NCI-H460 (cell line): ENCODE measurements at places on chromosomes 7 and 10.
A peak's percentile ranks its signal among the peaks of the same experiment; 100 is the strongest.

GRCh38 chr10:37975401-37975991 is 951 bp downstream of the ZNF25 start:
- DNase-seq, result no peak

DNA sequence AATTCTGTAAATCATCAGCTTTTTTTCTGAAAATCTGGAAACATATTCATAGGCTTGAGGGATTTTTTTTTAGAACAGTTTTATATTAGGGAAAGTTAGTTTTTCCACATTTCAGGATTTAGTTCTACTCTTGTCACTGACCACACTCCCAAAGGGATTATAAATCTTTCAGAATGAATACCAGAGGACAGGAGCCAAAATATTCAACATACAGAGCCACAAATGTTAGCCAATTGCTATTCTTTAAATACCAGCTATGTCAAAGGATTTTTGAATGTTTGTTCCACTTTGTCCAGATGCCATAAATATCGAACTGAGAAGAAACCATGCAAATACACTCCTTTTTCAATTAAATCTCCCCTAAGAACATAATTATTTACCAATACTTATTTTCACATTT is 50.7 kb downstream of the ODAD2 start:
- no peak for DNase-seq

DNA sequence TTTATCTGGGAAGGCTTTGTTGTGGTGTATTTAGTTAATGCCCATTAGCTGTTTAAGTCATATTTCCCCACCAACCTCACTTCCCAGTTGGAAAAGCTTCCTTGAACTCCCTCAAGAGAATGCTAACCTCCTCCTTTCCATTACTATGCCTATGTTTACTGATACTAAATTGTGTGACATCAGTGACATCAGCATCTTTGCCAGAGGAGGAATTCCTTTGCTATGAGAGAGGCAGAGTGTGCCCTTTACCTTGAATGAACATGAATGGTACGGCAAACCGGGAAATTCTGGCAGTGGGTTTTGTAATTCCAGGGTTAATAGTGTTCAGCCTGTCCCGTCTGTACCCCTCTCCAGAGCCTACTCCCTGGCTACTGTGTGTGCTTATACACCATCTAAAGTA is 22.1 kb upstream of the GLCCI1 start:
- DNase-seq, result no peak

DNA sequence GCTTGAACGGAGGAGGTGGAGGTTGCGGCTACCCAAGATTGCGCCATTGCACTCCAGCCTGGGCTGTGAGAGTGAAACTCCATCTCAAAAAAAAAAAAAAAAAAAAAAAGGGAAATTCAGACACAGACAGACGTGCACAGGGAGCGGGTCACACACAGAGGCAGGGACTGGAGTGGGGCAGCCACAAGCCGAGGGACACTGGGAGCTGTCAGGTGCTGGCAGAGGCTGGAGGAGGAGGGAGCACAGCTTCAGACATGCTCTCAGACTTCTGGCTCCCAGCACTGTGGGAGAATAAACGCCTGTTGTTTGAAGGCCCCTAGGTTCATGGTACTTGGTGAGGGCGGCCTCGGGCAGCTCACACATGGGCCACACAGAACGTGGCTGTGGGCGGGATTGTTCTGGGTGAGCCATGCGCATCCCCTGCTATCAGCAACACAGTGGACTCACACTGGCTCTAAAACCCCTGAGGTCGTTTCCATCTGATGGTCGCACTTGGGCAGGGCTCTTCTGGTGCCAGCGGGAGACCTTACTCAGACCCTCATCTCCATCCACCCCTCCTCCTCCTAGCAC is 375.9 kb downstream of the DNAJB6 start:
- DNase-seq, result no peak

GRCh38 chr7:142637240-142637639 is 112.0 kb upstream of the PRSS1 start:
- DNase-seq, result no peak

DNA sequence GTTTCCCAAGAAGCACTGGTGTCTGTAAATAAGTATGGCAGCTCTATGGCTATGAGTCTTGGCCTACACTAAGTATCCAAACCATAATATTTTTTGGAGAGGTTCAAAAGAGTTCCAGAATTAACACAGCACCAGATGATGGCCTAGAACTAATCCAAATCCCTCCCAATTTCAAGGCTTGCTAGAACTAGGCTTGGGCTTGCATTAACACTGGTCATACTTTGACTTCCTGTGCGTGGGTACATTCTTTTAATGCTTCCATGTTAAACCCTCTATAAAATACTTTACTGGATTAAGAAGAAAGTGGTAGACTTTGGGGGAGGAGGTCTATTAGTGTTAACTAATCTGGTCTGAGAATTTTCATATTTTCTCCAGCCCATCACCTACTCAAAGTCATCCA is 3.1 kb downstream of the AASS start:
- DNase-seq, result no peak

- DNase-seq, result no peak
These were observed 350.1 kb upstream of the POM121L12 start for GRCh38 chr7:52685333-52685732.

GRCh38 chr7:130910949-130911944 is 177.2 kb upstream of the KLF14 start:
- no peak for DNase-seq

DNA sequence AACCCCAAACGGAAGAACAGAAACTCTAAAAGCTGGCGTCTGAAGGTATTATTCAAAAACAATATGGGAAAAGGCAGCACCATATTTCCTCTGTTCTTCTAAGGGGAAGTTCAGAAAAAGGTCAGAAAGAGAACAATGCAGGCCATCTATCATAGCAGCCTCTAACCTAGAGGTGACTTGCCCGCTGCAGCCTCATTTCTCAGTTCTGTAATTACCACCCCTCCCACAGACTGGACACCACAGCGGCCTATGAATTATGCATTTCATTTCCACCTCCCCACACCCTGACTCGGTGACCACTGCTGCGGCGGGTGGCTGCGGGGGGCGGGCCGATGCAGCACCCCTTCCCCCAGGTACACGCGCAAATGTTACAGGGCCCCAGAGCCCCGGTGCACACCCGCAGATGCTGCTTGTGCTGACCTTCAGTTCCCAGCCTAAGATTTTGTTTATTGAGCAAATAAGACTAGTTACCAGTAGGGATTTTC is 125.5 kb downstream of the CLEC2L start:
- DNase-seq, result no peak

- DNase-seq, result no peak
These were observed 50.5 kb downstream of the MRC1 start for GRCh38 chr10:17859492-17860156.

- DNase-seq, result no peak
These were observed 120.0 kb upstream of the TCERG1L start for GRCh38 chr10:131431533-131431932.

DNA sequence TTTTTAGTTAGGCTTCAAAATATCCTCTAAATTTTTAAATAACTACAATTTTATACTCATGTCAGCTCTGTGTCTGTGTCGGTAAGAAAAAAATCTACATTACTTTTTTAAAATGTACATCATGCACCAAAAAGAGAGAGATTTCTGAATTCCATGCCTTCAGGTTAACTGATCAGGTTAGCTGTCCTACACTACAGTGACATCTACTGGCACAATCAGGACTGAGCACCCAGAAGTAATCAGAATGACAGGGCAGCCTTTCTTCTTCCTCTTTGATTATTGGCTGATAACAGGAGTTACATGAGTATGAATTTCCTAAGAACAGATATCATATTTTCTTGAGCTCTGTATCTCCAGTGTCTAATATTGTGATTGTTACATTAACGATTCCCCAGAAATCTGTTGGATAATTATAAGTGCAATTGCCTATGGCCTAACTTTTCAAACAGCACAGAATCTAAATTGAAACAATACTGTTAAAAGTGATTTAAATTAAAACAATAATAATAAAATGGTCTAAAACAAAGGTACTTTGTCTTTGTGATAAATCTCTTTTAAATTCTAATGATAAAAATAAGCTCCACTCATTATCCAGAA is 41.8 kb upstream of the HYCC1 start:
- DNase-seq, result peak; percentile 77

GRCh38 chr7:97851683-97852082 is 20.5 kb downstream of the ASNS start:
- DNase-seq, result no peak

GRCh38 chr10:77404810-77405209 is 232.8 kb downstream of the KCNMA1 start:
- no peak for DNase-seq

DNA sequence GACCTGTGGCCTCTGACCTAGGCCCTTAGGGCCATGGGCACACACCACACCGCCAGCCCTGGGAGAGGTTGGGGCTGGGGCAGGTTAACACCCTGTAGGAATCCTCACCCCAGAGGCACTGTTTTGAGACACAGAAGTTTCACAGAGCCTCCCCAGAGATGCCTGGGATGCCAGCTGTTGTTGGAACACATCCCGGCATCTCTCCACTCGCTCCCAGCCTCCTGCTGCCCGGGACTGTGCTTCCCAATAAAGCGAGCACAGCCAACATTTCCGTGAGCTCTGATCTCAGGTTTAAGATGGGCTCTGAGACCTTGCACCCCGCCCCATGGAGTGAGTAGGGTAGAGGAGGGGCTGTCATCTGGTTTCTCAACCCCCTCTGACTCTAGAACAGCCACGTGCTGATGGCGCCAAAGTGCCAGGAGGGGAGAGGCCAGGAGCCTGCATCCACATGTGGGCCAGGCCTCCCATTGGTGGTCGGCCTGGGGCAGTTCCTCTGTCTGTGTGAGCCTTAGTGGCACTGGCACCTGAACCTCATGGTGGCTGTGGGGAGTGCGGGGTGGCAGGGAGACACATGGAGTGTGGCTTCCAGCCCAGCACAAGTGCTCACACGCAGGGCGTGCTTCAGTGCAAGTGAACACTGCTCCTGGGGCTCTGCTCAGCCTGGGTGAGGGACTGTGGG is 54.7 kb downstream of the RASGEF1A start:
- no peak for DNase-seq

DNA sequence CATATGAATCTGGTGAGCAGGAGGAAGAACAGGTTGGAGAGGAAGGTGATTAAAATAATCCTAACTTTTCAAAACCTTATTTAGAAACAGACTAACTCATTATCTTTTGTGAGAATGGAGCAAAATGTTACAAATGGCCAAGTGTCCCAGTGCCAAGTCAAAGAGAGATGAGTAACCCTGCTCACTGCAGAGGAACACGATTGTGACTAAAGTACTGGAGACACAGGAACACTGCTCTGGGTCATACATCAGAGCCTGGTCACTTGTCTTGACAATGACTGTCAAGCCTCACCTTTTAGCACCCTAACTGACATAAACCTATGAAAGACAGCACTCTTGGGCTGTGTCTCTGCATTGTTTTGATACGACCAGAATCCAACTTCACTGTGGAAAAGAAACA is 108.8 kb downstream of the SGMS1 start:
- no peak for DNase-seq

GRCh38 chr7:2859952-2860351 is 15.8 kb upstream of the GNA12 start:
- DNase-seq, result no peak

GRCh38 chr10:77101341-77101740 is 536.3 kb downstream of the KCNMA1 start:
- no peak for DNase-seq

DNA sequence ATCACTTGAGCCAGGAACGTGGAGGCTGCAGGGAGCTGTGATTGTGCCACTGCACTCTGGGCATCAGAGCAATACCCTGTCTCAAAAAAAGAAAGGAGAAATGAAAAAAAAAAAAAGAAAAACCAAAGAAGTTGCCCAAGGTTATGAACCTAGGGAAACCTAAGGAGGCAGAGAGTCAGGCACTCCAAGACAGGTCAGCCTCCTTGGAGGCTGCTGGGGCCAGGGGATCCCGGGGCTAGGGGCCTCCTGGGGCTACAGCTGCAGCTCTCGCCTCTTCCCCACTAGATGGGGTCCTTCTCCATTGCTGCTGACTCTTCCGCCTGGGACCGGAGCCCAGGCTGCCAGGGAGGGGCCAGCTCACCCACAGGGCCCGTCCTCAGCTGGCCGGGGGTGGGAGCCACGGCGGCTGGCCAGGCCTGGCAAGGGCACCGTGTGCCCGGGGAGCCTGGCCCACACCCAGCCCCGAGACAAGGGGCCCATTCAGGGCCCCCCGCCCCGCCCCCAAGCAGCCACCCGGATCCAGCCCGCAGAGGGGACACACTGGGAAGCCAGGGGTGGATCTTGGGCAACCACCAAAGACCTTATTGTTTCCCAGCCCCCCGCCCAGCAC is 1.7 kb upstream of the SPACDR start:
- peak; percentile 59 for DNase-seq

- no peak for DNase-seq
These were observed 31.2 kb downstream of the TBXAS1 start for GRCh38 chr7:139860090-139860775.

- no peak for DNase-seq
These were observed 1.3 kb downstream of the EGR2 start for GRCh38 chr10:62814756-62815380.

DNA sequence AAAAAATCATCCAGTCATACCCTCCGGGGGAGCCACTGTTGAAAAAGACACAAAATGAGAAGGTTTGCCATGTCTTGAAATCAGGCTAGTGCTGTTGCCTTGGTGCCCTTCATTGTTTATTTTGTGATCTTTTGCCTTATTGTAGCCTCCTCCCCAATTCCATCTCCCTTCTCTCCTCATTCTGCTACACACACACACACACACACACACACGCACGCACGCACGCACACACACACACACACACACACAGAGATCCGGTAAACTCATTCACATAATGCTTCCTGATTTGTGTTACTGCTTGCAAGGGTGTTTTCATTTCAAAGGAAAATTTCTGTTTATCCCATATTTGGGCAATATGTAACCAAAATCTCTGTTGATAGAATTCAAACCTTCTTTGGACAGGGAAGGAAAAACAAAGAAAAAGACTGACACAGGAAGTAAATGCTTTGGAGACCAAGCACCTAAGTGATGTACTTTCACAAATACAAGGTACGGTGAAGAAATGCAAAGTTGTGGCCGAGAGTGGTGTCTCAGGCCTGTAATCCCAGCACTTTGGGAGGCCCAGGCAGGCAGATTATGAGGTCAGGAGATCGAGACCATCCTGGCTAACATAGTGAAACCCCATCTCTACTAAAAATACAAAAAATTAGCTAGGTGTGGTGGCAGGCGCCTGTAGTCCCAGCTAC is 141.1 kb upstream of the CDK13 start:
- no peak for DNase-seq

- DNase-seq, result no peak
These were observed 71.0 kb upstream of the NKX6-2 start for GRCh38 chr10:132856869-132857524.

- no peak for DNase-seq
These were observed 252.0 kb downstream of the TCF7L2 start for GRCh38 chr10:113202011-113202410.

- no peak for DNase-seq
These were observed 64.5 kb downstream of the PDIA4 start for GRCh38 chr7:148963583-148964482.

DNA sequence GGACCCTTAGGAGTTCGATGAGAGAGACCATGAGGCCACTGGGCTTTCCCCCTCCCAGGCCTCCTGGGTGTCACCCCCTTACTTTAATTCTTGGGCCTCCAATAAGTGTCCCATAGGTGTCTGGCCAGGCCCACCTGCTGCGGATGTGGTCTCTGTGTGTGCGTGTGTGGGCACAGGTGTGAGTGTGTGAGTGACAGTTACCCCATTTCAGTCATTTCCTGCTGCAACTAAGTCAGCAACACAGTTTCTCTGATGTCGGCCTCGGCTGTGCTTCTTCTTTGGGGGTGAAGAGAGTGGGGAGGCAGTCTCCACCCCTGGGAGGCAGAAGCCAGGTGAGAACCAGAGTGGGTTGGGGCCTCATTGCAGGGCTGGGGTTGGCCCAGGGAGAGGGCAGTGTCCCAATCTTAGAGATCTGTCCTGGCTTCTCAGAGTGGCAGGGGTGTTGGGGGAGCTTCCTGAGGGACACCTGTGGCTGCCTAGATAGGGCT is 1.5 kb downstream of the PVRIG start:
- DNase-seq, result no peak
